ENCODE measurements at places on chromosomes 1 and 21.

DNA sequence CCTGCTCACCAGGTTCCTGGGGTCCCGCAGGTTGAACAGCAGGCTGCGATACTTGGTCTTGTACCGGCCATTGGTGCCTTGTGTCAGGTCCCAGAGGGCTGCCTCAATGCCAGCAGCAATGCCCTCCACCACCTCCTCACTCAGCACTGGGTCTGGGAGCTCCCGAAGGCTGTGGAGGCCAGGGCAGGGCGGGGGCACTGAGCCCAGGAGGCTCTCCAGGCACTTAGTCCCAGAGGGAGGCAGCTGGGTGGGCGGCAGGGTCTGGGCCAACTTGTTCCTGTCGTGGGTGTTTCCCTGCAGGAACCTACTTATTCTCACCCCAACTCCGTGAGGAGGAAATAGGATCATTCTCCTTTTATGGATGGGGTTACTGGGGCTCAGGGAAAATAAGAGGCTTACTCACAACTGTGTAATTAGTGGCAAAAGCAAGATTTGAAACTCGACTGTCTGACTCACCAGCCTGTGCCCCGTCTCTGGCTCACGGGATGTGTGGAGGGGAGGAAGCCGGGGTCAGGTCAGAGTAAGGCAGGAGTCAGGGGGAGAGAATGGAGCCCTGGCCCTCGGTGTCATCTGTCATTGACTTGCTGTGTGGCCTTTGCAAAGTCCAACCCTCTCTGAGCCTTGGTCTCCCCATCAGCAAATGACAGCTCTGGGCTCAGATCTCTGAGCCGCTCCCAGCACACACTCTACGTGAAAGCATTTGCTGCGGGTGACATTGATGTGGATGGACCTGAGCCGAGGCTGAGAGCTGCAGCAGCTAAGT lies 17.2 kb downstream of the SPOCD1 start:
- no peak for DNase-seq

DNA sequence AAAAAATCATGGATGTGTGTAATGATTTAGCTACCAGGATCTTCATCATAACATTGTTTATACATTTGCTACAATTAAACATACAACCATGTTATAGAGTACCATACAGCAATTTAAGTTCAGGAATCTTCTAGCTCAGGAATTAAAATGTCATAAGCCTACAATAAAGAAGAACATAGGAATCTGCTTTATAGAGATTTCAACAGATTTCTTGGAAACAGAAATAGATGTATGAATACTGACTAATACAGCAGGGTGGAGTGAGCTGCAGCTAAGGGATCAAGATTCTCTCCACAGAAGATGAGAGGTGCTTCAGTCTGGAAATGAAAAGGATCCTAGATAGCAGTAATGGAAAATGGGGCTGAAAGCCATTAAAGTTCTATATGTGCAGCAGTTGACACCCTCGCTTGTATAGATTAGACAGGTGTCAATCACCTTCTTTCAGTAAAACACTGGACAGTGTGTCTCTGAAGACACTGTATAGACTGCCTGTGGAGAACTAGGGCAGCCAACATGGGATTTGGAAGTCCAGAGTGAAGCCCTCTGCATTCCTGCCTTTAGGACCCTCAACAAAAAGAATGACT lies 73.9 kb downstream of the DNTTIP2 start:
- DNase-seq: no peak

- peak; percentile 45 for DNase-seq
Measured at GRCh38 chr1:17606826-17607440, 67.4 kb downstream of the ARHGEF10L start.

DNA sequence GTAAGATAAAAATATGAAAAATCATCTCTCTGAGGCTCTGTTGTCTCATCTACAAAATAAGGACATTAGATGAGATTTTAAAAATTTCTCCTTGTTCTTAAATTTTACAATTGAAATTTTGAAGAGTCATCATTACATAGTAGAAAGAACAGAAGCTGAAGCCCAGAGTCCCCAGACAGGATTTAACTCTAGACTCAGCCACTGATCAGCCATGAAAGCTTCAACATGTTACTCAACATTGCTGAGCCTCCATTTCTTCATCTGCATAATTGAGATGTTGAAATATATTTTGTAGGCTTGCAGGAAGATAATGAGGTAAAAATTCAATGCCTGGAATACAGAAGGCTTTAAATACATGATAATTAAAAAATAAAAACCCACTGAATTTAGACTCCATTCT lies 633.3 kb downstream of the LMO4 start:
- no peak for DNase-seq

GRCh38 chr1:6975331-6976043 lies 190.2 kb downstream of the CAMTA1 start:
- no peak for DNase-seq

DNA sequence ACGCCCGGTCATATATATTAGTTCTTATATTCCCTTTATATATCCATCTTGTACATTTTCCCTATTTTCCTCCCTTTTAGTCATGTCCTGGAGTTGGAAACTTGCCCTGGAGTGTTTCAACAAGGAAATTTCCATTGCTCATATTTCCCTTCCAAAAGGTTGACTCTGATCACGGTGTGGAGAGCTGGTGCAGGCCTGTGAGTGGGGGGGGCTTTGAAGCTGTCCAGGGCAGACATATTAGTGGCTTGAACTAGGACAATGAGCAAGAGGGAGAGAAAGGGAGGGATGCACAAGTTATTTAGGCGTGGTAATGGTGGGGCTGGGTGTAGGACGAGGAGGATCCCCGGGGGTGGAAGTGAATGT lies 30.4 kb upstream of the TMEM61 start:
- DNase-seq: no peak

DNA sequence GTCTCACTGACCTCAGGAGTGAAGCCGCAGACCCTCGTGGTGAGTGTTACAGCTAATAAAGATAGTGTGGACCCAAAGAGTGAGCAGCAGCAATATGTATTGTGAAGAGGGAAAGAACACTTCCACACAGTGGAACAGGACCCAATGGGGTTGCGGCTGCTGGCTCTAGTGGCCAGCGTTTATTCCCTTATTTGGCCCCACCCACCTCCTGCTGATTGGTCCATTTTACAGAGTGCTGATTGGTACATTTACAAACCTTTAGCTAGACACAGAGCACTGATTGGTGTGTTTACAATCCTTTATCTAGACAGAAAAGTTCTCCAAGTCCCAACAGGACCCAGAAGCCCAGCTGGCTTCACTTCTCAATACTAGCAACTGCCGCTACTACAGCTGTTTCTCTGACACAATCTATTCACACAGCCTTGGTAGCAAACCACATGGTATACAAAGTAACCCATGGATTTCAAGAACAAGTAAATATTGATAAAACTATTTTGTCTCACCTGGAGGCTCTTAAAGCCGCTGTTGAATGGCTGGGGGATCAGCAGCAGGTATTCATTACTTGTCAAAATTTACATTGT lies 25.3 kb upstream of the ITLN1 start:
- no peak for DNase-seq

GRCh38 chr1:24966121-24966723 lies 36.1 kb upstream of the RUNX3 start:
- DNase-seq: no peak

- DNase-seq: no peak
Measured at GRCh38 chr1:57450981-57451380, 27.1 kb upstream of the DAB1 start.

- no peak for DNase-seq
Measured at GRCh38 chr21:14713109-14713508, 167.0 kb upstream of the SAMSN1 start.

- no peak for DNase-seq
Measured at GRCh38 chr1:7584157-7584556, 186.9 kb upstream of the VAMP3 start.

DNA sequence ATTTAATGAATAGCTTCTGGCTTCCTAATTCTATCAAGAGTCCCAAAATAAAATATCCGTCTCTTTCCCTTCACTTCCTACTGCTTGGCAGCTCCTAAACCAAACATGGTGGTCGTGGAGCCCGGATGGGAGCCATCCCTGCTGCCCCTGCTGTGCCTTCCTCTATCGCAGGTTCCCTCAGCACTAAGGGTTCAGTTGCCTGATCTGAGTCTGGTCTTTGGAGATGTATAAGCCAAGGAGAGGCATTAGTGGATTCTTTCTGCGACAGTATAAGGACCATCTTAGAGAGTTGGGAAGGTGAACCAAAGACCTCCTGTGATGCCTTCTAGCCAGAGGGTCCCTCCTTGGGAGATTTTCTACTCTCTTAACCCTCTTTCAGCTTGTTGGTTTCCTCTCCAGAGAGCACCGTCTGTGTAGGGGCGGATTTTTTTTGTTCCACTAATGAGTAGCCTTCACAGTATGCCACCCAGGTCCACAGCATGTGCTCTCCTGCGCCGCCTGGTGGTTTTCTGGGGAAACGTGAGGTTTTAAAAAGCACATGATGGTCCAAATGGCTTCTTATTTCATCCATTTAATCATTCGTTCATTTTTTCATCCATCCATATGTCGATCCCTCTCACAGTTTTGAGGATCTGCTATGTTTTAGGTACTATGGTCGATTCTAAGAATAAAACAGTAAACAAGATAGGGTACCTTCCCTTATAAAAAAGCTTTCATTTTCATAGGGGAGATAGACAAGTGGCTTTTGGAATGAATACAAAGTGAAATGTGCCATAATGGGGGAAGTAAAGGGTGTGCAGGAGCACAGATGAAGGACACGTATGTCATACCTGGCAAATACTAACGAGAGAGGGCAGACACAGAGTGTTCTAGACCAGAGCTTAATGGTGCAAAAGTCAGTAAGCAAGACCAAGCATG lies 71.0 kb downstream of the NFASC start:
- DNase-seq: peak; percentile 36

DNA sequence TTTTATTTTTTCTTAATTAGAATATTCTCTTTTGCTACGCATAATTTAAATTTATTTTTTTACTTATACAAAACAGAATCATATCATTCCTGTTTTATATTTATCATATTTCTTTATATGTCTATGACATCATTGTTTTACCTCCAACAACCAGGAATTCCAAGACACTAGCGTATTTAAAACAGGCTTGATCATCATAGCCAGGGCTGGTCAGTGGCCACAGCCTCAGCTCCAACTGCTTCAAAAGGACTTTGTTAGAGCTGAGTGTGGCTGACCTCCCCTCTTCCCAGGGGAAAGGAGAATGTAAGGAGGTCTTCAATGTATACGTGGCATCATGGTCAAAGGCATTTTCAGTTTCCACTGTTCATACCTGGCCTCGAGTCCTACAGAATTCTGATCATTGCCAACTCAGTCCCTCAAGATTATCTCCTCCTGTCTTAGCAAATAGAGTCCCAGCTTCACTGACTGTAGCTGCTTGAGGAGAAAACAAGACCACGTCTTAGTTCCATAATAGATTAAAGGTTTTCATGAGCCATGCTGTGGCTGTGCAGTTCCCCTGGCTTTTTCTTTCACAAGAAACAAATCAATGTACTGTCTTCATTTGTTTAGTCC lies 444.0 kb downstream of the PTPRC start:
- no peak for DNase-seq

DNA sequence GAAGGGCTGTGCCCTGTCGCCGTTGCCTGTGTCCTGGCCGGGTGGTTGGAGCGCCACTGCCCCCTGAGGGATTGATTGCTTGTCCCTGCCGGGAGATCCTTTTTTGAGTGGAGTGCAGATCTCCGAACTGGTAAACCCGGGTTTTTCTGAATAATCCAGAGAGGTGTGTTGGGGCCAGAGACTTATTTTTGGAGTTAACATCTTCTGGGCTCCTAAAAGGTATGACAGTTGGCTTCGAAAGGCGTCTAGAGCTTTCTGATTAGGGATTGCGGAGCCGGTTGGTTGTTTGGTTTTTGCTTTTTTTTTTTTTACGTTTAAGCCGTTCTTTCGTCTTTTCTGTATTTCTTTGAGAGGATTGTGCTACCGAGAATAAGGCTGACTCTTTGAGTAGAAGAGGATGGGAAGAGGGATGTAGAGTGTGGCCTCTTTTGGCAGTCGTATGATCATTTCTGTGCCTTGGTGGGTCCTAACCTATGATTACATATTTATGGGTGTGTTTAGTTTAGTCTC lies 756 bp downstream of the RLF start:
- no peak for DNase-seq

DNA sequence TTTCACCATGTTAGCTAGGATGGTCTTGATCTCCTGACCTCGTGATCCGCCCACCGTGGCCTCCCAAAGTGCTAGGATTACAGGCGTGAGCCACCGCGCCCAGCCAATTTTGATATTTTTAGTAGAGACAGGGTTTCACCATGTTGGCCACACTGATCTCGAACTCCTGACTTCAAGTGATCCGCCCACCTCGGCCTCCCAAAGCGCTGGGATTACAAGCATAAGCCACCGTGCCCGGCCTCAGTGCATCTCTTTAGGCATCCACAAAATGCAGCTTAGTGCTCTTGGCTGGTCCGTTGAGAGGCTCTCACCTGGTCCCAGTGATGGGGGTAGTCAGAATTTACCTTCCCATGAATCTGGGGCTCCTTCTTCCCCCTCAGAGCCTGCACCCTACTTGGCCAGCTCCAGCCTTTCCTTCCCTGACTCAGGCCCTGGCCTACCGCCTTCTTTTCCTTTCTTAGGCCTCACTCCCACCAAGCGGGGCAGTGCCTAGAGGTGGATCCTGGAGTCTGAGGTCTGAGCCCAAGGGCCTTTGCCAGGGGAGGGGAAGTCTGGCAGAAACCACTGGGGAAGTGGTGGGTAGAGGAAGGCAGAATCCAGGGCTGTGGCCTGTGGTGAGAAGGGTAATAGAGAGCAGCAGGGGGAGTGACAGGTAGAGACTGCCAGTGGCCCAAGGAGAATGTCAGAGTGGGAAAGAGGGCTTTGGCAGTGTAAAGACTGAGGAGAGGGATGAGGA lies 3.7 kb downstream of the LENEP start:
- no peak for DNase-seq

GRCh38 chr1:151243683-151244216 lies 10.8 kb upstream of the PSMD4 start:
- no peak for DNase-seq

DNA sequence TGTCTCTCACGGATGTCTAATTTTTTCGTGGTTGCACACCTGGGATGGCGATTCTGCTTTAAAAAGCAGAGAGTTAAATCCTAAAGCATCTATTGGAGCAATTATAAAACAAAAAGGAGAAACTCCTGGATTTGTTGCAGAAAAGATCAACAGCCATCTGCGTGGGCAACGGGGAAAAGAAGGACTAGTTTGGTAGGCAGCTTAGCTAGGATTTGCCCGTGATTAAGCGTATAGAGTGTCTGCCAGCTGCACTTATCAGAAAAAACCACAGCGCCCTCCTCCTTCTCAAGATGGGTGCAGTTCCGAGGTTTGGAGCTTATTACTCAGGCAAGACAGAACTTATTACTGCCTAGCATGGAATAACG lies 526 bp upstream of the SLC25A24 start:
- peak; percentile 18 for DNase-seq

- peak; percentile 33 for DNase-seq
Measured at GRCh38 chr1:32339363-32339978, 3.4 kb upstream of the MARCKSL1 start.

DNA sequence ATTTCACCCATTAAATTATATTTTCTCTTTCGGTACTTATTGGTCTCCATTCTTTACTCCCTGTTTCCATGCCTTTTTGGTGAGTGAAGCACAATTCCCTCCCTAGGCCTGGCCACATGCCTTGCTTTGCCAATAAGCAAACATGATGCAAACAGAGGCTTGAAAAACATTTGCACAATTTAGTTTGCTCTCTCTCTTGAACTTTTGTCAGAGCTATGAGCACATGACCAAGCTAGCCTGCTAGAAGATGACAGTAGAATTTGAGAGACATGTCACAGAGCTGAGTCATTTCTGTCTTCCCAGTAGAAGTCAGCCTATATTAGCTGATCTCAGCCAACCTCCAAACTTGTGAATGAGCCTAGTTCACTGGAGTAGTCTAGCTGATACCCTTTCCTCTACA lies 24.6 kb downstream of the ANGPTL3 start:
- no peak for DNase-seq

GRCh38 chr21:34022627-34023335 lies 50.6 kb upstream of the MRPS6 start:
- DNase-seq: peak; percentile 29
